ENCODE measurements at places on chromosomes 11 and 22.

DNA sequence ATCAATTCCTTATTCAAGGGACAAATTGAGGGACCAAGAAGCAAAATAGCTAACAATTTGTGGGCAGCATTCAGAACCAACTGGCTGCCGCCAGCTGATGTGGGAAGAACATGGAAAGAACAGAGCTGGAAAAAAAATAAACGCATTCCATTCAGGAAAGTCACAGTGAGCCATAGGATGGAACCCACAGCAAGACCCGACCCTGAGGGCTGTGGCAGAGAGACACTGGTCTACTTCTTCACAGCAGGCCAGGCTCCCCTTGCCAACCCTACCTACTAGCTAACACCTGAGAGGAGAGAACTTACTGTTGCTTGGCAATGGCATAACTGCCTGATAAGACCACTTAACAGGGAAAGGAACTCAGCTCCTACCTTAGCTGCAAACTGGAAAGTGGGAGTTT is 123.5 kb upstream of the APOA1 start:
- DNase-seq = peak; percentile 40

DNA sequence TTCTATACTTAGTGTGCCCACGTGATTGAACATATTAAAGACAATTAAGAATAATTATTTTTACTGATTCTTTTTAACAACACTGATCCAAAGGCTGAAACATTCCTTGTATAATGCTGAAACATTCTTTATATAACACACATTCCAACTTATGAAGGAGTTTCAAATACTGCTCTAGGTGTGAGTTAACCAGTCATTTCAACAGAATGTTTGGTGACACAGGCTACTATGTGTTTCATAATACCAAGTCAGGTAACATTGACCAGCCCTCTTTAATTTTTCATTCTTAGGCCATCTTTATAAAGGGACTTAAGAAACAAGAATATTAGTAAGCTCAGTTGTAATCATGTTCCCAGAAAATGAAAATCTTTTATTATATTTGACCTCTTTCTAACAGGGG is 136.6 kb downstream of the ELP4 start:
- DNase-seq = no peak

GRCh38 chr11:41714101-41714500 is 254.6 kb upstream of the LRRC4C start:
- no peak for DNase-seq

DNA sequence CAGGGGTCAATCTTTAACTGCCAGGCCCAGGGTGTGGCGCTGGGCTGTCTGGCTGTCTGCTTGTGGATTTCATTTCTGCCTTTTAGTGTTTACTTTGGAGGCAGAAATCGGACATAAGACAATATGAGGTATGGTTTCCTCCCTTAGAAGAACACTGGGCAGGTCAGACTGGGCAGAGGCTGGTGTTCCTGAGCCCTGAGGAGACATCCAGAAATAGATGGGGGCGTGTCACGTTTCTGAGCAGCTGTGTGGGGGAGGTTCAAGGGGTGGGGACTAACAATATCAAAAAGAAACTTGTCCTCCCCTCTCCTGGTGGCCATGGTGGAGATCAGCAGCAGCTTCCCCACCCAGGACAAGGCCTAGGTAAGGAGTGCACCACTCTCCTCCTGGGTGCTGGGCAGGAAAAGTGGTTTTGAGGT is at the start of gene ART1:
Gene ART1 (plus strand): TSS at position 312 of the 419 bp plus-strand sequence. CDS start 14,086 bp downstream, outside the sequence.
- DNase-seq = peak; percentile 39

DNA sequence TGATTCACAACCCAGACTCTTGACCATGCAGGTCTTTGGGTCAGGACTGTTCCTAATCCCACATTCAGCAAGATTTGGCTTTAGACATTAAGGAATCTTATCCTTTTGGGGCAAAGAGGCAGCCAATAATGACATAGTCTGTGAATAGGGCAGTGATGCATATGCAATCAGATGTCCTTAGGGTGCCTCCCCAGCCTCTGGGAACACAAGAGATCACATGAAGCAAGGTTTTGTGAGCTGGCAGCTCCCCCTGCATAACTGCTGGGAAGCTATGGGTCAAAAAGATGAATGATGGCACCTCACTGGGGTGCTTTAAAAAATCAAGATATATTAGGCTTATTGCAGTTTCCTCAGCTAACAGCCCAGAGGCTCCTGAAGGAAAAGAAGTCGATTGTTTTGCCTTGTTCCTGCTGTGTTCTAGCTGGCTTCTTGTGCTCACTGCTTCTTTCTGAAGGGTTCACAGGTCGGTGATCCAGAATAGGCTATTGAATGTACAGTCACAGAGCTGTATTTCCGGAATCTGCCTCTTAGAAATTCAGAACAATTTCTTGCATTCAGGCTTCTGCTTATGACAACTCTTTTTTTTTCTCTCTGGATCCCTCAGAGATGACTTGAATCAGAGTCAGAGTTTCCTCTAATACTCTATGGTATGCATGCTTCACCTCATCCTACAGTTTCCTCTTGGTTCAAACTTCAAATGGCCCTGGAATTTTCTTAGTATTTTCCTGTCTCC is 31.7 kb downstream of the INSC start:
- no peak for DNase-seq

- no peak for DNase-seq
Observed at GRCh38 chr11:10592331-10592730, 23.9 kb upstream of the LYVE1 start.

GRCh38 chr11:103234974-103235373 is 125.7 kb downstream of the DYNC2H1 start:
- no peak for DNase-seq

GRCh38 chr22:24101966-24102365 is 79.3 kb upstream of the SUSD2 start:
- no peak for DNase-seq

DNA sequence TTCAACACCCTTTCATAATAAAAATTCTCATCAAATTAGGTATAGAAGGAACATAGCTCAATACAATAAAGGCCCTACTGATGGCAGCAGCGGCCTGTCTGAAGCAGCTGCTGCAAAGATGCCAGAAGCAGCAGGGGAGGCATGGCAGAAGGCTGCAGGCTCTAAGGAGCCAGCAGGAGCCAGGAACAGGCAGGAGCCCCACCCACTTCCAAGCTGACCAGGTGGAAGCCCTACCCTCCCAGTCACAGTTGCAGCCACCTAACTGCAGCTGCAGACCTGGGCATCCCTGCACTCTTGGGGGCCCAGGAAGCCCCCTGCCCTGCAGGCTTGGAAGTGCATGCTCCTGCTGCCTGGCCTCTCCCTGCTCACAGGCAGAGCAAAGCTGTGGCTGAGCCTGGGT is 18.2 kb upstream of the OR6A2 start:
- no peak for DNase-seq

DNA sequence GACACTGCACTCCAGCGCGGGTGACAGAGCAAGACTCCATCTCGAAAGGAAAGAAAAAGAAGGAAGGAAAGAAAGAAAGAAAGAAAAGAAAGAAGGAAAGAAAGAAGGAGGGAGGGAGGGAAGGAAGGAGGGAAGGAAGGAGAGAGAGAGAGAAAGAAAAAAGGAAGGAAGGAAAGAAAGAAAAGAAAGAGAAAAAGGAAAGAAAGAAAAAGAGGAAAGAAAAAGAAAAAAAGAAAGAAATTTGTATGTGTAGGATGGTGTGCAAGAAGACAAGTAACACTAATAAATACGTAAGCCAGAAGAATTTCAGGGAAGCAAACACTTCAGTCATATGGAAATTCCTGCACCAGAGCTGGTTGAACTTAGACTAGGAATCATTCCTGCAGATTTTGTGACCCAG is 618 bp downstream of the OR8D1 start:
- DNase-seq = no peak

DNA sequence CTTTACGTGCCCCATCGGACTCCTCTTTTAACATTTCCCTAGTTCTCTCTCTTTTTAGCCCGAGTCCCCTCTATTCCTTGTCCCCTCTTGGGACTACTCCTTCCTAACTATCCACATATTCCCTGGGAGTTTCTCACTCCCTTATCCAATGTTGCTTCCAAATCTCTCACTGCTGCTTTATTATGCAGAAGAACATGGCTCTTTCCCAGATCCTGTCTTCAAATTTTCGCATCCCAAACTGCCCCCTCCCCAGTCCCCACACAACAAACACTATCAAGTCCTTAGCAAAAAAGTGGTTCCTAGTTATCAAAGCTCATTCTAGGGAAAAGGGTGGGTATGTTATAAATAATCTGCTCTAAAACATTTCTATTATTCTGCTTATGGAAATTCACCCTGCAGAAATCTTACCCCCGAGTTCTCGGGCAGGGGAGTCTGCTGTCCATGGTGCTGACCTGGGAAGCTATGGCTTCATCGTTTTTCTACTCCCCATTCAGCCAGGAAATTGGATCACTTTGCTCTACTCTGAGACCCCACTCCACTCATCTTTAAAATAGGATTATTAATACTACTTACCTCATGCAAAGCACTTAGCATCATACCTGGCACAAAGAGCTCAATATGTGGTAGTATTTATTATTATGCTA is 393.5 kb downstream of the BUD13 start:
- peak; percentile 71 for DNase-seq

GRCh38 chr11:15560689-15561467 is 446.2 kb downstream of the INSC start:
- DNase-seq = no peak

DNA sequence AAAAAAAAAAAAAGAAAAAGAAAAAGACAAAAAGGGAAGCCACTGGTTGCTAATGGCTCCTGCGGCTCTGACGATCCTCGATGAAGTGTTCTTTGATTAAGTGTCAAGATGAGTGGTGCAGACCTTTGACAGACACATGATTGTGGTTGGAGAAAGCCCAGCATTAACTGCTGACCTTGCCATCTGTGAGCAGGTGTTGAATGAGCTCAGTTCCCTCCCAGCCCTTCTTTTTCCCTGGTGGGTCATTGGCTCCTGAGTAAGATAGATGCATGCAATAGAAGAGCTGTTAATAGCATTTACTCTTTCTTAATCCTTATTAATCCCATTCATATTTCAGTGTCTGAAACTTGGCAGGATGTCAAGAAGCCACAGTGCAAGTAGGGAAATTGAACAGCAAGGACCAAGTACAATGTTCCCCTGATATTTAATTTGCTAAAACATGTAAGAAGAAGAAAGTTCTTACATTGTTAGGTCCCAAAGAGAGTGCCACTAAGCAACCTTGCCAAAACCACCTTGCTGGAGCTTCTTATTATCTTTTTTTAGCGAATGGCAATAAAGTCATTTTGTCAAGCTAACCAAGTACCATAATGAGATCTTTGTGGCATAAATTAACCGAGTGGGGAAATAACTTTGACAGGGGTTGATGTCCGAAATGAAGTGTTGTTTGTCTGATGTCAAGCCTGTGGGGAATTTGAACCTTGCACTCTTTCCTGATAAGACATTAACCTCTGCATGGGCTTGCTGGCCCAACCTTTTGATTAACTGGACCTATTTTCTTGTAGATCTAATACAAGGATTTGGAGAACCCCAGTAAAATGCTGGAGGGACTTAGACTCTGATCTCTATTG is 113.7 kb downstream of the PTPRJ start:
- DNase-seq = no peak

DNA sequence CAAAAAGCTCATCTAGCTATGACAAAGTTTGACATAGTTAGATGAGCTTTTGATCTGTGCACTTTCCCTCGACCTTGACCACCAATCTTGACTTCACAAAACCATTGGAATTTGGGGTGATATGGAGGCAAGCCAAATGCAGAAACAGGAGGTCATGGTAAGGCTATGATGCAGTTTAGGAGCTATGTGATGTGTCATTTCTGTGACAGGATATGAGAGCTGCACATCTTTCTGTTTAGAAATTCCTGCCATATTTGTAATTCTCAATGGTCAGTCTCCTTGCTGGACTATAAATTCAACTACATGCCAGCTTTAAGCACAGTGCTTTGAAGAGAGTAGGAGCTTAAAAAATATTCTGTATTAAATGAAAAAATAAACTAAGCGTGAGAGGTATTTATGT is 12.9 kb downstream of the OR51B6 start:
- DNase-seq = no peak

DNA sequence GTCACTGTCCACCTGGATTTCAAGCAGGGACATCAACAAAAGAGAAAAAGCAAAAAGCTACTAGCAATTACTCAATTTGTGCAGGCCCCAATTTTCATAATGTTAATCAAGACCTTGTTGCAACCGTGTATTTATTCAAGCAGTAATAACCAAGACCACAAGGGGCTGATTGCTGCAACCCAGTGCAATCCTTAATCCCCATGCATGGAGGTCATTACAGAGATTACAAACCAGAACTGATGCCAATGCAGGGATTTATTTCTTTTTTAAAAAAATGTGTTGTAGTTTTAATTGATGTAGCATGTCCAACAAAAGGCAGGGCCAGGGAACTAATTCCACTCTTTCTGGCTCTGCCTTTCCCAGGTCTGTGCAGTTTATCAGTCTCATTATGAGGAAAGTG is 18.4 kb downstream of the TECTA start:
- no peak for DNase-seq

DNA sequence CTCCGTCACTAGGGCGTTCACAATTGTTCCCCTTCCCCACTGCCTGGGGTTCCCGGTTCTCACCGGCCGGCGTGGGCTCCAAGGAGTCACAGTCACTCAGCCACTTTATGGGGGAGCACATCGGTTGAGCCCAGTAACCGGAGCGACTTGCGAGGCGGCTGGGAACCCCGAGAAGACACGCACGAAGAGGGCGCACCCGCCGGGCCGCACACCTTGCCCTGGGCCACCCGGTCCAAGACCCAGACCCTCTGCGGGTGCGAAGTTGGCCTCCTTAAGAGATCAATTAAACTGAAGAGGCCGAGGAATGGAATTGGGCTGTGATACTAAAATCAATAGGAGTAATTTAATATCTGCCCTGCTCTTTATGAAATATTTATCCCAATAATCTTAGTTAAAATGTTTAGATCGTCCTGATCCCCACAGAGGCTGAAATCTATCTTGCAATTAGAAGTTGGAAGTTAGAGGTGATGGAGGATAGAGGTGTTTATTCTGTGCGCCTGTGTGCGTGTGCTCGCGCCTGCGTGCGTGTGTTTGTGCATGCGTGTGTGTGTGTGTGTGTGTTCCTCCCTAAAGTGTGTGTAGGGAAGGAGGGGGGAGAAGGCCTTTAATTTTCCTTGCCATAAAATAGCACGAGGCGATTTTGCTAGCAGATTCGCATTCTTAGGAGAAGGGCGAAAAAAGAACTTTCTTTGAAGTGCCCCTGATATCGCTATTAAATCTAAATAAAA is 954 bp upstream of the MN1 start:
- no peak for DNase-seq

- DNase-seq = no peak
Observed at GRCh38 chr11:115886422-115886733, 382.2 kb upstream of the CADM1 start.

GRCh38 chr22:42315392-42315756 is 44.9 kb upstream of the TCF20 start:
- DNase-seq = no peak

DNA sequence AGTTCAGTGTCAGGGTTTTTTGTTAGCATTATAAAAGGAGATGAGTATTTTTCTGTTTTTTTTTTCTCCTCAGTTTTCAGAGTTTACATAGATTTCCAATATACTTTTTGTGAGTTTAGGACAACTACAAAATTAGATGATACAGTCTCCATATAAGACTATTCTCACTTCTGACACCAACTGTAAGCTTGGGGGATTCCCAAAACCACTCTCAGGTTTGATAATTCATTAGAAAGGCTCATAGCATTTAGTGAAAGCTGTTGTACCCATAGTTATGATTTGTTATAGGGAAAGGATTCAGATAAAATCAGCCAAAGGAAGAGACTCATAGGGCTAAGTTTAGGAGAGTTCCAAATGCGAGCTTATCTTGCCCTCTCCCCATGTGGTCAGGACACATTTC is 24.1 kb downstream of the CUL5 start:
- DNase-seq = no peak
